ENCODE measurements at places on chromosomes 7 and 10. TPM values are rescaled to one million over a fixed set of nuclear protein-coding genes. Genes with fewer than 3 reads are reported as not detected.

DNA sequence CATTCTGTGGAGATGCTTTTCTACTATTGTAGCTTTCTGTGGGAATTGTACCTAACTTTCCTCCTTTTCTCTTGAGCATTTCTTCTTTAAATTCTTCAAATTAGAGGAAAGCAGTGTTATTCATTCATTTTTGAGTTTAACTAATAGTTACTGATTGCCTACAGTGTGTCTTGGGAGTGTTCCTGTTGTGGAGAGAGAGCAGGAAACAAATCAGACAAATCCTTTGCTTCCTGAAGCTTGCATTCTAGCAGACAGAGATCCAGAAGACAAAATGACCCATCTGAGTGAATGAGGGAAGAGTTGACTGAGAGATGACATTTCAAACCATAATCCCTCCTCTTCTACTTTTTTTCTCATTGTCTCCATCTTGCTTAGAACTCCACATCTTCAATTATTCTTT, 170.4 kb downstream of the SUGCT start:
- no peaks in the 10 kb centered on the region for H3K27me3 ChIP-seq
- DNase-seq, result no peak
- no peak overlapping the region for H3K4me3 ChIP-seq
- H3K4me1 ChIP-seq, result no peaks in the 10 kb centered on the region
- no peak overlapping the region for H3K27ac ChIP-seq
- H3K36me3 ChIP-seq, result no peaks in the 10 kb centered on the region

The NUTM2A gene
- total RNA-seq, result 2.3 TPM

DNA sequence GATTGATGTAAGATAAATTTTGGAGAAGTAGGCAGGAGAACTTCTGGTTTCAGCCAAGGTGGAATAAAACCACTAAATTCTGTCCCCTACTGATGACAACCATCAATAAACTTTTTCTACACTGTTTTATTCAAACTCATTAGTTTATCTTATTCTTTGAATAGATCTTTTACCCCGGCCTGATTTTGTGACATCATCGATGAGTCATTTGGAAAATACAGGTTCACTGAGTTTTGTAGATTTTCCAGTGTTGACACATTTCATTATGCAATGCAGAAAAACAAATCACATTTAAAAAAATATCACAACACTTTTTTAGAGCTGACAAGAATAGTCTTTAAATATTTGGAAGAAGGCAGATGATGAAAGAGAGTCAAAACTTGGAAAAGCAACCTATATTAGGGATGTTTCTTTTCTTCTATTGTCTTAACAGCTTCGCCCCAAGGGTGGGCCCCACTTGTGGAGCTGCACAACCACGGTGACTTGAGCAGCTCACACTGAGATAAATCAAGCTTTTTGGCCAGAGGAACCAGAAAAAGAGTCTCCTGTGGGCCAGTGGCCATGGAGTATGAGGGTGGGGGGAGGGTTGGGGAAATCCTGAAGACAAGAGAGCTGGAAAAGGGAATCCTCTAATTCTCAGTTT, 112.8 kb downstream of the PTEN start:
- H3K4me1 ChIP-seq, result no peaks in the 10 kb centered on the region
- no peak overlapping the region for H3K4me3 ChIP-seq
- no peak overlapping the region for H3K27ac ChIP-seq
- DNase-seq, result no peak

The SHH gene
- total RNA-seq, result 7.3 TPM

- H3K4me3 ChIP-seq, result no peak overlapping the region
- H3K27me3 ChIP-seq, result no peaks in the 10 kb centered on the region
- no peaks in the 10 kb centered on the region for H3K36me3 ChIP-seq
Measured at GRCh38 chr10:63558132-63558784, 37.1 kb downstream of the REEP3 start.

All from lower lobe of right lung (tissue), 2 donors.